ENCODE measurements at places on chromosomes 6 and 20. TPM values are rescaled to one million over a fixed set of nuclear protein-coding genes. Genes with fewer than 3 reads are reported as not detected.

DNA sequence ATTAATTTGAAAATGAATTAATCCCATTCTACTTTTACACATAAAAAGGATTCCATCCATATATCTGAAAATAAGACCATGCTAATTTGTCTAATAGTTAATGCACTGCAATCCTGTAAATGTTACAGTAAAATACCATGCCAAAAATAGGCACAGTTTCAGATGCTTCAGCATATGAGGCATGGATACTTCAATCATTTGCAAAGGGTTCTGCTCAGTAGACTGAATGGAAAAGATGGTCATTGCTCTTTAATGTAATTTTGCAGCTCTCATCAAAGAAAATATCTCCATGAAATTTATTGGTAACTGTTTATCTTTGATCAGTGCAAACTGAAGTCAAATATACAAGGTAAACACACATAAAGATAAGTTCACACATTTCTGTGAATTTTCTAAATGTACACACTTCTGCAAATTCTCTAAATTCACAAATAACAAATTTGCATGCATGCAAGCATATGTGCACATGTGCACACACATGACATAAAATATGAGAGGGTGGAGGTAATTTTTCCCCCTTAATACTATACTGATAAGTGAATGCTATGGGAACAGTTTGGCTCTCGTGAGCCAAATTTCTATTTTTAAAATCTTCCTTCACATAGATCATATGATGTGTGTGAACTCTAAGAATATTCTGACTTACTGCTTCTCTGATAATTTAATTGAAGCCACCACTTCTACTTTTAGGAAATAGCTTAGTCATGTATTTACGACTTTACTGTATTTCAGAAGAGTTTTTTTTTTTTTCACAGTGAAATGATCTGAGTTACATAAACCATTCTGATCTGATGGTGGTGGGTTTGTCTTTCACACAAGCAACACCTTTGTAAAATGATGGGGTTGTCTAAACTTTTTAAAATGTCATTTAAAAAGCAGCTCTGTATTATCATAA, 996.8 kb upstream of the CITED2 start:
- DNase-seq: no peak

- peak; percentile 20 for DNase-seq
Observed at GRCh38 chr6:163707387-163708355, 293.2 kb downstream of the QKI start.

GRCh38 chr20:21507400-21508229, 6.2 kb downstream of the NKX2-2 start:
- no peak for DNase-seq

GRCh38 chr6:168288781-168289570, 30.6 kb downstream of the DACT2 start:
- DNase-seq: no peak

DNA sequence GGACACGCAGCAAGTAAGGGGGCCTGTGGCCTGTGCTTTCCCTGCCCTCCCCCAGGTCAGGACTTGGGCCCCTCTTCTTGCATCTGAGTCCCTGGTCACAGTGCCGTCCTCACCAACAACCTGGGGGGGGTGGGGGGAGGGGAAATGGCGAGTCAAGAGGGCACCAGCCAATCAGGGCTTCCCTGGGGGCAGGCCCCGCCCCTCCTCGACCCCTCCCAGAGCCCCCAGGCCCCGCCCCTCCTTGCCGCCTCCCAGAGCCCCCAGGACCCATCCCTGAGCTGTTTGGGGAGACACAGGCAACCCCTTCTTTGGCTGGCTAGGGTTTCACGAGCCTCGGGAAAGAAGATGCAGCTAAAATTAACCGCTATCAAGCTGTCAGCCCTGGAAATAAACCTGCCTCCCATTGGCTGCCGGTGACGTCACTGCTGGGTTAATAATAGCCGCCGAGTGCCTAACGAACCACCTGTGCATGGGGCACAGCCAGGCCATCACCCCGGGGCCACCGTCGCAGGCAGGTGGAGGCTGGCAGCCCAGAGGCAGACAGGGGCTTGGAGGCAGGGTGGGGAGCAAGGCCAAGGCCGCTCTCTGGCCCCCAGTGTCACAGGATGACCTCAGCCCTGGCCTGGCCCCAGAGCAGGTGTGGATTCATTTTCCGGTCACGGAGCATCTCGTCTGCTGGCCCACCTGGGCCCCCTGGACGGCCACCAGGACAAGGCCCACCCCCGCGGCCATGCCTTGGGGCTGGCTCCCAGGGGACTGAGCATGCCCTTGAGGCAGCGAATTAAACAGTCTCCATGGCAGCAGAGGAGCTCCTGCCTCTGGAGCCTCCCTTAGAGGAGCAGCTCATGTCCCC, 3.2 kb upstream of the EEF1A2 start:
- DNase-seq: no peak

GRCh38 chr6:2883673-2884072, 19.4 kb downstream of the SERPINB9 start:
- no peak for DNase-seq

CPXM1 gene
- 0.50 TPM for total RNA-seq

DNA sequence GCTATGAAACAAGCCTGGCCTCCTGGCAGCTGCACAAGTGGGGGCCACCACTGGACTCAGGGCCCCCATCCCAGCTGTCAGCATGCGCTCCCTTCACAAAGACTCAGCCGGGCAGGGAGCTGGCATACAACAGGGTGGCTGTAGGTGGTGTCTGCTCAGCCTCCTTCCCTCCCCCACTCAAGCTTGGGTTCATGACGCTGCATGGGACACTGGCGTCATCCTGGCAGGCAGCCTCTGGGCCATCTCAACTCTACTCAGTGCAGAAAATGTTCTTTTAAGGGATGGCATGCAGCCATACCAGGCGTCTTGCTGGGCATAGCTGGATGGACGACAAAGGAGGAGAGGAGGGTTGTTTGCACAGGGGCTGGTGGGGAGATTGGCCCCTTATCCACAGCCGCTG, 30.5 kb downstream of the SAYSD1 start:
- no peak for DNase-seq
